Dermis microvascular lymphatic vessel endothelial cell (primary cell): ENCODE measurements at places on chromosomes 16 and 17. TPM values are rescaled to one million over a fixed set of nuclear protein-coding genes. Genes with fewer than 3 reads are reported as not detected.

- DNase-seq: no peak
These were observed 430 bp downstream of the BCAS3 start for GRCh38 chr17:60678118-60678444.

DNA sequence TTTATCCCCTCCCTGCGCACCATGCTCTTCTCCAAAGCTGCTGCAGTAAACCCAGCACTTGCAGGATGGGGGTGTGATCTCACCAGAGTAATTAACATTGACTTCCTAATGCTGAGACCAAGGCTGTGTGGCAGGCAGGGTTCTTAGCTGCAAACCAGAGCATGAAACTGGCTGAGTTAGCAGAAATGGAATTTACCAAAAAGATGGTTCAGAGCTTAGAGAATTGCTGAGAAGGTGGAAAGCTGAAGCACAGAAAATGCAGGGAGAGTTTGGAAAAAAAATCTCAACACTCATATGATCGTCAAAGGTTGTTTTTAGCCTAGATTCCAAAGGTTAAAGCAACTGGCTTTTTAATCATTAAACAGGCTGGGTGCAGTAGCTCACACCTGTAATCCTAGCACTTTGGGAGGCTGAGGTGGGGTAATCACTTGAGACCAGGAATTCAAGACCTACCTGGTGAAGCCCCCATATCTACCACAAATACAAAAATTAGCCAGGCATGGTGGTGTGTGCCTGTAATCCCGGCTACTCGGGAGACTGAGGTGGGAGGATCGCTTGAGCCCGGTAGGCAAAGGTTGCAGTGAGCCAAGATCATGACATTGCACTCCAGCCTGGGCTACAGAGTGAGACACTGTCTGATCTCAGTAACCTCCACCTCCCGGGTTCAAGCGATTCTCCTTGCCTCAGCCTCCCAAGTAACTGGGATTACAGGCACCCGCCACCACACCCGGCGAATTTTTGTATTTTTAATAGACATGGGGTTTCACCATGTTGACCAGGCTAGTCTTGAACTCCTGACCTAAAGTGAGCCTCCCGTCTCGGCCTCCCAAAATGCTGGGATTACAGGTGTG is 6.0 kb upstream of the TXNDC11 start:
- DNase-seq: no peak

DNA sequence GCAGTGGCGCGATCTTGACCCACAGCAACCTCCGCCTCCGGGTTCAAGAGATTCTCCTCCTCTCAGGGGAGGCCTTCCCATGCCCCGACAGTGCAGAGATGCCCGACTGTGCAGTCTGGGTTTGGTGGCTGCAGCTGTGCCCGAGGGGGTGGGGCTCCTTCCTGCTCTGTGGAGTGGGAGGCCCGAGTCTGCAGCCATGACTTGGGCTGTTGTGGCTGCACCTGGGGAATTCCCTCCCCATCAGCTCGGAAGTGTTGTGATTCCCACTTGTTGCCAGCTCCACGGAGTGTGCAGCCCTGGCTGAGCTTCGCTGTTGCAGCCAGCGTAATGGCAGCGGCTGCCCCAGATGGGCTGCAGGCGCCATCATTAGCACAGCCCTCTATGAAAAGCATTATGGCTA is 66.4 kb upstream of the SMIM36 start:
- DNase-seq: no peak

DNA sequence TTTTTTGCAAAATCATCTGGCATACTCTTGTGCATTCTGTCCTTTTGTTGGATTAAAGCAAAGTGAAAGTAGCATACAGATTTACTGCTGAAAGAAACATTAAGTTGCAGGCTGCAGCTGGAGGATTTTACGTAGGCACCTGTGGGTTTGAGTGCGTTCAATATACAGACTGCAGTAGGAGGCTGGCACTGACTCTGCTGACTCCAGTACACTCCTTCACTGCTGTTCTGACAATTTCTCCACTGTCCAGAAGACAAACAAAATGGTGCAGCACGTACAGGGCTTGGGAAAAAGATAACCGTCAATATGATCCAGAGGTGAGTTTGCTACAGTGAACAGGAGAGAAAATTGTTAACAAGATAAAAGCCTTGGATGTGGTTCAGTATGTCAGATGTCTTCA is 73.3 kb downstream of the TANC2 start:
- DNase-seq: no peak

The SEC14L5 gene
- total RNA-seq: under 0.01 and 0.13 TPM in 2 replicates

- no peak for DNase-seq
These were observed 40.0 kb downstream of the SOCS1 start for GRCh38 chr16:11215935-11216556.

GRCh38 chr16:76541070-76541469 is 263.9 kb downstream of the CNTNAP4 start:
- no peak for DNase-seq

- DNase-seq: no peak
These were observed 1.8 kb downstream of the CCL22 start for GRCh38 chr16:57360321-57360935.

- no peak for DNase-seq
These were observed 17.9 kb downstream of the MYO18A start for GRCh38 chr17:29162082-29162908.

The RNF151 gene
- not detected in 2 replicates for total RNA-seq
